ENCODE measurements at places on chromosomes 6 and 20.

DNA sequence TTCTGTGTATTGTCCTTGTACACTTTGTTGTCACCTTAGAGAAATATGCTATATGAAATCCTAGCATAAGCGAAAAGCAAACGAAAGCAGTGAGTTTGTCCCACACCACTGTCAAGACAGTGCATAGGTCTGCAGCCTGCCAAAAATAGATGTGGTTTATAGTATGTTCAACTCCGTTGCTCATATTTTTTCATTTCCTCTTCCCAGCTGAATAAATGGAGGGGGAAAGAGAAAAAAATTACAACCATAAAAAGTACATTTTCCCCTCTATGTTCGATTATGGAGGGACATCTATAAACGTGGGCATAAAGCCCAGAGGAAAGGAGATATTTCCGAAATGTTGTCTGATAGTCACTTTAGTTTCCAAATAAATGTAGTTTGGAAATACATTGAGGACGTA, 25.8 kb downstream of the PRL start:
- peak; percentile 61 for DNase-seq

- no peak for DNase-seq
Measured at GRCh38 chr20:47350691-47351545, 5.6 kb downstream of the ZMYND8 start.

DNA sequence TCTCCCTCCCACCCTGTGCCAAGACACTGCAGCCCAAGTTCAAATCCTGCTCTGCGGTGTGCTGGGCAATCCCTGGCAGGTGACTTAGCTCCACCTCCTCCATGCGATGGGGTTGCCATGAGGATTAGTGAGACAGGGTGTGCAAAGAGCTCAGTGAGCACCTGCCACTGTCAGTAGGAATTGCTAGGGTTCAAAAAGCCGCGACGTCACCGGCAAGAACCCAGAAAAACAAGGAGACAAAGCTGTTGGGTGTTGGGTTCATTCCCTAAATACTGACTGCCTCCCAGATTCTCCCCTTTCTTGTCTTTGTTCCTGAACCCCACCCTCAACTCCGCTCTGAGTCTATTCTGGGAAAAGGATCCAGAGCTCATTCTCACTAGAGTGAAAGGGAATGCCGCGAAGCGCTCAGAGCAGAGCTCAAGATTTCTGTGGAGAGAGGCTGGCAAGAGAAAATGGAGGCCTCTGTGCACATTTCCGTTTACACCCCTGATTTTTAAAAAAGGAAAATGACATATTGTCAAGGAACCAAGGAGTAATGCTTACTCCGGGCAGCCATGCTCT, 13.3 kb downstream of the PMEPA1 start:
- no peak for DNase-seq

- DNase-seq, result no peak
Measured at GRCh38 chr20:3804254-3804751, 8.2 kb downstream of the CDC25B start.

DNA sequence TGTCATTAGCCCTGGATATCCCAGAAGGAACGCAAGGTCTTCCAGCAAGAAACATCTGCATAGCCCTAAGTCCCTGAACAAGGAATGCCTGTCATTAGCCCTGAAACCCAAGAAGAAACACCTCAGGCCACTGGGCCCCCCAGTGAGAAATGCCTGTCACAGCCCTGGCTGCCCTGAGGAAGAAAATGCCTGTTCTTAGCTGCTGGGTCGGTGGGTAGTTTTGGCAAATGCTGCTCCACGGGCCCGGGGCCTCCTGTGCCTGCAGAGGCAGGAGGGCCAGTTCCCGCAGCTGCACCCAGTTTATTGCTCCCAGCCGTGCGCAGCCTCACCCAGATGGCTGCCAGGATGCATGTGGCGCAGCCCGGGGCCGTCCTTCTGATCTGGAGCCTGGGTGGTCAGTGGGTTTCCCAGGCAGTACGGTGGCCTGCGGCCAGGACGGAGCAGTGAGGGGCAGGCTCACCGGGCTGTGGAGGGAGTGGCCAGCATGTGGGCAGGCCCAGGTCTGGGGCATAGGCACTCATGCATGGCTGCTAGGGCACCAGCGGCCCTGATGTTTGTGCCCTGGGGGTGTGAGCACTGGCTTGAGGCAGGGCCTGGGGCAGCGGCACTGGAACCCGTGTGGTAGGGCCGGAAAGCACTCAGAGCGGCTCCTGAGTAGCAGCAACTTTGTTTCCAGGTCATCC, 219.0 kb downstream of the ERMARD start:
- no peak for DNase-seq
